ENCODE measurements at places on chromosomes 4 and X.

GRCh38 chr4:136032391-136032790, 1499.9 kb downstream of the PCDH18 start:
- DNase-seq: no peak

DNA sequence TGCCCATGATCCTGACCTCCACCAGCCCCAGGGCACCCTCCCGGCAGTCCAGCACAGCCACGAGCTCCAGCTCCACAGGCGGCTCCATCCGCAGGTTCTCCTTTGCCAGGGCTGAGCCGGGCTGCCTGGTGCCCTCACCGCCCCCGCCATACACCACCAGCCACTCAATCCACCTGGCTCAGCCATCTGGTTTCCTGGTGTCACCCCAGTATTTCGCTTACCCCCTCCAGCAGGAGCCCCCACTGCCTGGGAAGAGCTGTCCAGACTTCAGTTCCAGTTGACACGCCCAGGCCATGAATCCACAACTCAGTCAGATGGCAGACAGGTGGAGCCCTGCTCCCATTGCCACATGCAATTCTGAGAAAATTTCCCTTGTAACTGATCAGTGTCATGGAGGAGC, 3.9 kb downstream of the SHISA3 start:
- DNase-seq: no peak

DNA sequence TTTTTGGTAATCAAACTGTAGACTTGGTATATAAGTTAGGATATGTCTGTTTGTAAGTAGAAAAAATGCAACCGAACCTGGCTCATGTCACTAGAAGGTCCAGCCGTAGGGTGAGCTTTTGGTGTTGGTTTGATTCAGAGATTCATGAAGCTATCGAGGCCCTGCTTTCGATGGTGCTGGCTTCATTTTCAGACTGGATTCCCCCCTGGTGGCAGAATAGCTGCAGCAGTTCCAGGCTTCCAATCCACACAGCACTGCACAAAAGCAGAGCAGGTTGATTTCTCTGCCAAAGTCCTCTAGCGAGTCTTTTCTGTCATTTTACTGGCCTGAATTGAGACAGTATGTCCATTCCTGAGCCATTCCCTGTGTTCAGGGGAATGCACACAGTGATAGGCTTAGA, 33.1 kb downstream of the PDK3 start:
- peak; percentile 2 for DNase-seq

- DNase-seq: no peak
These were observed 333.3 kb downstream of the ANK2 start for GRCh38 chr4:113382704-113383103.

GRCh38 chrX:121064579-121064978, 17.2 kb downstream of the GLUD2 start:
- DNase-seq: no peak

GRCh38 chr4:88659890-88660208, 37.8 kb downstream of the NAP1L5 start:
- no peak for DNase-seq

DNA sequence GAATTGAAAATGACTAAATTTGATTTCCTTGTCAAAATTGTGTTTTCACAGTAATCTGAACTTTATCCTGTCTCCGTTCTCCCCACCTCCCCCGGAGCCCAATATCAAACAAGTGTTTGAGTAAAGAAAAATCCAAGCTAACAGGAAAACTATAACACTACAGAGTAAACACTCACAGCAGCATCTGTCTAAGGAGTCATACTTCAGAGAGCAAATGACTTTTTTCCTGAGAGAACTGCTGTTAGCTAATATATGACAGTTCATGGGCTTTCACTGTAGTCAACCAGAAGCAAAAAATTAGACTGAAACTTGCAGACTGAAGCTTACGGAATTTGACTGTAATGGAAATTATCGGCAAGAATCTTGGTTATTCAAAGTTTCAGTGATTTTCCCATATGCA, 321.7 kb downstream of the ANKRD50 start:
- DNase-seq: no peak

- peak; percentile 60 for DNase-seq
These were observed 98.8 kb upstream of the IQCM start for GRCh38 chr4:149914119-149915115.

GRCh38 chrX:1162119-1162916, 50.1 kb downstream of the CRLF2 start:
- no peak for DNase-seq

- DNase-seq: no peak
These were observed 370.3 kb upstream of the SMIM31 start for GRCh38 chr4:164383358-164384220.

DNA sequence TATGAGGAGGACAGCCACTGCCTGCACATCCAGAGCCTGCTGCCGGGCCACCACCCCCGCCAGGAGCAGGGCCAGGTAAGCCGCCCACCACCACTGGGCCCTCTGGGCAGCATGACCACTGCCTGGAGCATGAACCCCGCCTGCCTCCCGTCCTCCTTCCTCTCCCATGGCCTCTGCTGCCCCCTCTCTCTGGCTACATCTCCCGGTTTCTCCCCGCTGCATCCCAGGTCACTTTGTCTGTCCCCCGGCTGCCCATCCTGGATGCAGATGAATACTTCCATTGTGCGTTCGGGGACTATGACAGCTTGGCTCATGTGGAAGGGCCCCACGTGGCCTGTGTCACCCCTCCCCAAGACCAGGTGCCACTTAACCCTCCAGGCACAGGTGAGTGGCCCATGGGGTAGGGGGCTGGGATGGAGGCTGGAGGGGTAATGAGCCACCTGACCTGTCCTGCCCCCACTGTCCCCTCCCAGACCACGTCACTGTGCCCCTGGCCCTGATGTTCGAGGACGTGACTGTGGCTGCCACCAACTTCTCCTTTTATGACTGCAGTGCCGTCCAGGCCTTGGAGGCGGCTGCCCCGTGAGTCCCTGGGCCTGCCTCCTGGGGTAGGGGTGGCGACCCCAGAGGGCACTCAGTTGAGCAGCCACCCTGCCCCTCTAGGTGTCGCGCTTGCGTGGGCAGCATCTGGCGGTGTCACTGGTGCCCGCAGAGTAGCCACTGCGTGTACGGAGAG, 6.0 kb downstream of the PLXNB3 start:
- no peak for DNase-seq

DNA sequence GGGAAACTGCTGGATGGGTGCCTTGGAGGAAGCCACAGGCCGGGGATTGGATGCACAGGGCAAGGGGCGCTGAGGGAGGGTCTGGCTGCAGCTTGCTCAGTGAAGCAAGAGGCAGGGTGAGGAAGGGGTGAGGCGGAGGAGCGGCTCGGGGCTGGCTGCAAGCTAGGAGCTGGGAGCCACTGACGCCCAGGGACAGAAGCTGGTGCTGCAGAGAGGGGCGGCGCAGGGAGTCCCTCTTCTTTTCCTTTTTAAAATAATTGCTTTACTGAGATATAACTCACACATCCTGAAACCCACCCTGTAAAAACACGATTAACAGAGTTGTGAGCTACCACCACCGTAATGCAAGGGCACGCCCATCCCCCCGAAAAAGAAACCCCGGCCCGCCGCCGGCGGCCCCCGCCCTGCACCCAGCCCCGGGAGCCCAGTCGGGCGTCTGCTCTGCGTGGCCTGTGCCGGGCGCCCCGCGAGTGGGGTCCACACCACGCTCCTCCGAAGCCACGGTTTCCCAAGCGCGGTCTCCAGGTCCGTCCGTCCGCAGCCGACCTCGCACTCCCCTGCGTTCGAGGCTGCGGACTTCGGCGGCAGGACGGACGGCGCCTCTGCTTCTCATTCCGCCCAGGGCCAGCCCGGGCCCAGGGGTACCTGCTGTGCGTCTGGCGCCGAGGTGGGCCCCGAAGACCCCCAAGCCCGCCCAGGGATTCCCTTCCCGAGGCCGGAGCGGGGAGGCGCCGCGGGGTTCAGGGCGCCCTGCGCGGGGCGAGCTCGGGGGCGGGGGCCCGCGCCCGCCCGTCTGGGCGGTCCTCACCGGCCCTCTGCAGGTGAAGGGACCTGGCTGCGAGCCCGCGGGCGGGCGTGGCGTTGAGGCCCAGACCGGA, 866 bp upstream of the UVSSA start:
- DNase-seq: peak; percentile 48

- DNase-seq: no peak
These were observed 457.5 kb downstream of the FGF13 start for GRCh38 chrX:138254001-138254400.

DNA sequence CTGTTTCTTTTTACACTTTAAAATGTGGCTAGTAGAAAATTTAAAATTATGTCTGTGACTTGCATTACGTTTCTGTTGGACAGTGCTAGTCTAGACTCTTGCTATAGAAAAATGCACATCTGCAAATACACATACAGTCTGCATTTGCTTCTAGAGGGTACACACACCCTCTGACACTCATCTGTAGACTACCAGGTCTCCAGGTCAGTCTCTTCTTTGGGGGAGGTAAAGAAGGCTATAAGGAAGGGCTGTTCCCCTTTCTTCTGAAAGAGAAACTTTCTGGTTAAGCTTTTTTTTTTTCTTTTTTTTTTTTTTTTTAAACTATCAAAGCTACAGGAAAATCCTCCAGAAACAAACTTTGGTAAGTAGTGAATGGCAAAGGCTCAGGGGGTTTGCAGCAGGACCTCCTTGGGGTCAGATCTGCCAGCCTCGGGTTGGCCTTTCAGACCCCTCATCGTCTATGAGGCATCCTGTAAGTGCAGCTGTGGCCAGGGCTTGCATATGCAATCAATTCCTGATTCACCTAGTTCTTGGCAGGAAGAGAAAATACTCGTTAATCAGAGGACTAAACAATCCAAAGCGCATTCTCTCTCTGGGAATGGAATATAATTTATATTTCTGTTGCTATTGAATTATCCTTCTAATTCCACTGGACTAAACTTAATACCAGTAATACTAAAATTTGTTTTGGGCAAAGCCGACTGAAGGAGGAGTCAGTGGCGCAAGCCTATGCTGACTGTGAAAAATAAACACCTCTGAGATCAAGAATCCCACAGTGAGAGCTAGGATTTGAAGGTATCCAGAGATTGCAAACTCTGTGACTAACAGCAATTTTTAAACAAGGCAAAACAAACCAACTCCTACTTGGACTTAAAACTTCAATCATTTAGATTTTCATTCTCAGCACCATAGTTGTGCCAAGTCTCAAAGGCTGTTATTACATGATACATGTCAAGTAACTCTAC, 109.3 kb upstream of the TBC1D9 start:
- no peak for DNase-seq

DNA sequence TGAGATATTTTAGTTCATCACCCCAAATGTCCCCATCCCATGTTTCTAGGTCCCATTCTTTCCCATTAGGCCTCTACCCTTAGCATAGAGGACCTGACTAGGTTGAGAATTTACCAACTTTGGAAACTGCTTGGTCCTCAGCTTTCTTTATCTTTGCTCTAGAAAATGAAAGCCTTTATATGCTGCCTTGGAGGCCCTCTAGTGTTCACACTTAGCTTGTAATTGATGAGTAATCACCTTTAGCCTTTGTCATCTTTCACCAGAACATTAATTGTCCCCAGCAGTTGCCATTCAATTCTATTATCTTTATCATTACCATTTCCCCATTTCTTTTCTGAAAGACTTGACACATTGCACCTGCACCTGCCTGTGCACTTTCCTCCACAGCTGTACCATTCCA, 589.2 kb upstream of the NR3C2 start:
- DNase-seq: peak; percentile 29

DNA sequence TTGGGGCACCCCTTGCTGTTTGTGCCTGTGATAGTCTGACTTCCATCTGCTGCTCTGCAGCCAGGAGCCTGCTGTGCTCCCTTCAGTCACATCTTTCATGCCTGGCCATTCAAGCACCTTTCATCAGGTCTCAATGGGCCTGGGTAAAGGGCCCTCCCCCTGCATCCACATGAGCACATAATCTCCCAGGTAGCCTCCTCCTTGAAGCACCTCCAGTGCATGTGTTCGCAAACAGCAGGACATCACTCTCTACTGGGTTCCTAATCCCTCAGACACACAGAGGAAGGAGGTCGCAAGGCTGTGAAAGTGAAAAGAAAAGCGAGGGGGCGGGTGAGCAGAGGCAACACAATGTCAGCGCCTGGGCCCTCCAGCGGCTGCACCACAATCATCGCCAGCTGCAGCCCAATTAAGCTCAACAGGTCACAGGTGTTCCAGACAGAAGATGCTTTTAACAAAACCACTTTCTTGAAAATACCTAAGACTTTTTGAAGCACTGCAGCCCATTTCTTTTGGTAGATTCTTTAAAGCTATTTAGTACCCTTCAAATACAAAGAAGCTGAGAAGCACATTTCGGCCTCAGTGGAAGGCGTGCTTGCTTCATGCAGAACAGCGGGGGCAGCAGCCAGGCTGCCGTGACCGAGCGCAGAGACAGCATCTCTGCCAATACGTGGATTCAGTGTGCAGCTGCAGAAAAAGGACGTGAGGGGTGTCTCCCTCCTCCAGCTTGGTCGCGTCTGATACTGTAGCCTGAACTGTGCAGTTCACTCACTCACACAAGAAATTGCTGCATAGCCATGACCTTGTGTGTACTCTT, 92.2 kb upstream of the SPRY1 start:
- DNase-seq: no peak

DNA sequence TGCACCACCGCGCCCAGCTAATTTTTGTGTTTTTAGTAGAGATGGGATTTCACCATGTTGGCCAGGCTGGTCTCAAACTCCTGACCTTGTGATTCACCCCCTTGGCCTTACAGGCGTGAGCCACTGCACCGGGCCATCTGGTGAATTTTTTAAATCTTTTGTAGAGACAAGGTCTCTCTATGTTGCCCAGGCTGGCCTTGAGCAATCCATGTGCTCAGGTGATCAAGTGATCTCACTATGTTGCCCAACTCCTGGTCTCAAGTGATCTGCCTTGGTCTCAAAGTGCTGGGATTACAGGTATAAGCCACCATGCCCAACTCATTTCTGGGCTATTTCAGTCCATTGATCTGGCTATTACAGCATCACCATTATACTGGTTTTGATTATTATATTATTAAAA, 22.2 kb upstream of the GALNT7 start:
- no peak for DNase-seq

GRCh38 chr4:101356928-101357327, 9.6 kb upstream of the PPP3CA start:
- DNase-seq: peak; percentile 89

All from fibroblast of skin of back (primary cell).